ENCODE measurements at places on chromosomes 4 and X. TPM values are rescaled to one million over a fixed set of nuclear protein-coding genes. Genes with fewer than 3 reads are reported as not detected.

SMIM31 gene
- total RNA-seq = not detected

DCX gene
- total RNA-seq = not detected

TMEM165 gene
- 122 TPM for total RNA-seq

G3BP2 gene
- total RNA-seq = 109 TPM

PDLIM3 gene
- 8.5 TPM for total RNA-seq

AMOT gene
- total RNA-seq = 10.9 TPM

SPINK2 gene
- total RNA-seq = 4.4 TPM

MAGEA2 gene
- not detected for total RNA-seq

GPR119 gene
- not detected for total RNA-seq

DSPP gene
- not detected for total RNA-seq

TEX13D gene
- total RNA-seq = not detected

FRMPD3 gene
- total RNA-seq = under 0.01 TPM

HEPH gene
- 0.65 TPM for total RNA-seq

Measured in epithelial cell of proximal tubule (primary cell).